ENCODE measurements at places on chromosomes 5 and 9.
A peak's percentile ranks its signal among the peaks of the same experiment; 100 is the strongest.

- no peak for DNase-seq
Observed at GRCh38 chr5:96125231-96125891, 163.7 kb upstream of the ELL2 start.

GRCh38 chr9:23496489-23497136 is 329.4 kb downstream of the ELAVL2 start:
- DNase-seq = no peak

GRCh38 chr9:130120832-130121231 is 51.4 kb upstream of the NCS1 start:
- DNase-seq = no peak

DNA sequence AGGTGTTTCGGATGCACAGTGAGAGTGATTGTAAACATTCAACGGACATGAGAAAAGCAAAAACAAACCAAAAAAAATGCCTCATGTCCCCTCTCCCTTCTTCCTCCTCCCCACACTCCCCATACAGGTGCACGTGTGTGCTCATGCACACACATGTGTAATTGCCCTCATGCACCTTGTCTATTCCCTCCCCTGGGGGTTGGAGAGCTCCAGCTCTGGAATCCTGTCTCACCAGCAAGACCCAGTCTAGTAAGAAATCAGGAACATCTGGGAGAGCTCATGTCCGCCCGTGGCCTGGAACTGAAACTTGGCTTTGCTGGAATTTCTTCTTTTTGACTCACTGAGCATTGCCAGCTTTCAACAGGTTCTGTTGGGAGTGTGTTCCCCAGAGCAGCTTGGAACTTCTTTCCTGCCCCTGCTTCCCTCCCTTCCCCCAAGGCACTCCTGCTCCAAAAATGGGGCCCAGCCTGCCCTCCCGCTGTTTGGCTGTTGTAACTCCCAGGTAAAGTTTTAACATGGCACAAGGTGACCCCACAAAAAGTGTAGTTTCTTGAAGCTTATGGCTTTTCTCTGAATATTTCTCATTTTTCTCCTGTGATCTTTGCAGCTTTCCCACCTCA is 190.1 kb downstream of the NR3C1 start:
- DNase-seq = peak; percentile 76

DNA sequence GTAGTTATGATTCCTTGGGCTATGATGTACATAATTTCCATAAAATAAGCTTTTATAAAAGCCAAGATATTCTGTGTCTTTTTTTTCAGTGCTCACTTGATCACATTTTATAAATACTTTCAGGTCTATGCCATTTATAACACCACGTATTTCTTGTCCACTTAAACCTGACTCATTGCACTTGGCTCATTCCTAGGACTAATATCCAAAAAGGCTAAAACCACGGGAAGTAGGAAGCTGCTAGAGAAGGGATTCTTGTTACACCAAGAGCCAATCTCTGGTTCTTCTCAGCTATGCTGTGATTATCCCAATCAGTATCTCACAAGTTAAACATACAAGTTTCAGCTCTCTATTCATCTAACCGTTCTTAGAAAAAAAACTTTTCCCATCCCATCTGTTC is 80.4 kb upstream of the CDH6 start:
- peak; percentile 90 for DNase-seq

DNA sequence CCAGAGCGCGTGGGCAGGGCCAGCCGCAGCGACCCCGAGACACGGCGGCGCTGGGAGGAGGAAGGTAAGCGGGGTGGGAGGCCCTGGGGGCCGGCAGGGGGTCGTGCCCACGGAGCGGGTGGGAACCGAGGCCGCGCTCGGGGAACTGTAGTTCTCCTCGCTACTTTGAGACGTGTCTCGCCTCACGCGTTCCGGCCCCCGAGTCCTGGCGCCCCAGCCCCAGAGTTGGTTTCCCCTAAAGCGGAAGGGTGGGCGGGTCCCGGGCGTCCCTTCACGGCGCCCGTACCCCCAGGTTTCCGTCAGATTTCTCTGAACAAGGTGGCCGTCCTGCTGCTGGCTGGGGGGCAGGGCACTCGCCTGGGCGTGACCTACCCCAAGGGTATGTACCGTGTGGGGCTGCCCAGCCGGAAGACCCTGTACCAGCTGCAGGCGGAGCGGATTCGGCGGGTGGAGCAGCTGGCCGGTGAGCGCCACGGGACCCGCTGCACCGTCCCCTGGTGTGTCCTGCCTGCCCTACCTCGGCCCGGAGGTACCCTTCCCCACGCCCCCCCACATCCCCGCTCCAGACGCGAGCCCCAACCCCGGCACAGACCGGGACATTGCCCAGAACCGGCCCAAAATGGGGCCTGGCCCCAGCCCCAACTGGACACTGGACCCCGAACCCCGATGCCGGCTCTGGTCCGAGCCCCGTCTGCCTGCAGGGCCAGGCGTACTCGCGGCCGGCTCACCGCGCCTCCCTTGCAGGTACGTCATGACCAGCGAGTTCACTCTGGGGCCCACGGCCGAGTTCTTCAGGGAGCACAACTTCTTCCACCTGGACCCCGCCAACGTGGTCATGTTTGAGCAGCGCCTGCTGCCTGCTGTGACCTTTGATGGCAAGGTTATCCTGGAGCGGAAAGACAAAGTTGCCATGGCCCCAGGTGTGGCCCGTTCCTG is 709 bp downstream of the UAP1L1 start:
- DNase-seq = no peak

DNA sequence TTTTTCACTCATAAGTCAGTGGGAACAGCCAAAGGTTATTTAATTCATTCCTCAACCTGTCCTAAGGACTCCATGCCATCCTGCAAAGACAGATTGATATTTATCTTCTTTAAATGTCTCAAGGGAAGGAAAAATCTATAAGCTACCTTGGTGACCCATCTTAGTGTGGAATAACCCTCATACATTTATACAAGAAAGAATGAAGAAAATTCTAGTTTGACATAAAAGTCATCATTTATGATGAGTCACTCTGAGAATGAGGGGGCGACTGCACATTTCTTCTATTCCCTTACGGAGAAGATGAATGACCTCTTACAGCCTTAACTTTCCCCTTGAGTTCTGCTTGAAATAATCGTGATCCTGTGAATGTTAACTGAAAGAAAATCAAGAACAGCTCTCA is 26.8 kb upstream of the NUDT12 start:
- DNase-seq = peak; percentile 64

DNA sequence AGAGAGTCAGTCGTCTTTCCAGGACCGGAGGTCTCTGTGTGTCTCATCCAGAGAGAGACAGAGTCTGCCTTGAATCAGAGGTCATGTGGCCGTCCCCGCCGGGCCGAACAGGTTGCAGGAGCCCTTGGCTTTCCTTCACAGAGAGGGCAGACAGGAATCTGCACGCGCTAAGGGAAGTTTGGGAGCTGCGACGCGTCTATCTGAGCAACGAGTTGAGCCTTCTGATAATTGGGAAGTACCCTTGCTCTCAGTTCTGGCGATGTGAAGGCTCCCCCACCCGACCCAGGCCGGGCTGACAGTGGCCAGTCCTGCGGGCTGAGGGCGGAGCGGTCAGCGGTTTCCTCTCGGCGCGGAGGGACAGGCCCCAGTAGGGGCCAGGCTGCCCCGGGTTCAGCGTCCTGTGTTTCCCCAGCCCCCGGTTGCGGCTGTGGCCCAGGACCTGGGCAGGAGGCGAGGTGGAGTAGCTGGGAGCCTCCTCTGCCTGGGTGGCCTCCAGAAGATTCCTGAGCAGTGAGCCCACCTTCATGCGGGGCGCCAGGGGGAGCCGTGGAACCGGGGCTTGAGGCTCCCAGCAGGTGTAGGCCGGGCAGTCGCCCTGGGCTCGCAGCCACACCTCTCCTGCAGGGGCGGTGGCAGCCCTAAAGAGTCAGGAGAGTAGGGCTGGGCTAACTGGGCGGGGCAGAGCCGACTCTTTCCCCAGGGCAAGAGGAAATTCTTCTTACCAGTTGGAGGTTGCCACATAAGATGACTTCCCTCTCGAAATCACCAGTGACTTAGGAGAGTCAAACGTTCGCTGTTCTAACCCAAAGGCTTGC is 13.9 kb downstream of the NR2F1 start:
- no peak for DNase-seq

GRCh38 chr5:135916638-135917263 is 21.1 kb upstream of the IL9 start:
- DNase-seq = no peak

DNA sequence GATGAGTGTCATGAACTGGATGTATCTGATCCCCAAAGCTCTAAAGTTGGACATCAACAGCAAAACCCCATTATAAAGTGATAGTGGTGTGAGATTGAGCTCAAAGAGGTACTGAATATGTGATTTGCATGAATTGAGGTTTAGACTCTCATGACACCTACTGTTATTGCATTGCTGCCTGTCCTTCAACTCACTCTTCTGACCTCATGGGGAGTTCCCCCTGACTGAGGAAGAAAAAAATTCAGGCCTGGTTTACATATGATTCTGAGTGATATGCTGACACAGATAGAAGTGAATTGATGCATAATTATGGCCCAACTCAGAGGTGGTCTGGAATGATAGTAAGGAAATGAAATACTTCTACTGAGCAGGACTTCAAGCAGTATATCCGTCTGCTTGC is 76.2 kb upstream of the CHD1 start:
- no peak for DNase-seq

GRCh38 chr5:153157156-153157555 is 333.3 kb upstream of the GRIA1 start:
- DNase-seq = peak; percentile 89

DNA sequence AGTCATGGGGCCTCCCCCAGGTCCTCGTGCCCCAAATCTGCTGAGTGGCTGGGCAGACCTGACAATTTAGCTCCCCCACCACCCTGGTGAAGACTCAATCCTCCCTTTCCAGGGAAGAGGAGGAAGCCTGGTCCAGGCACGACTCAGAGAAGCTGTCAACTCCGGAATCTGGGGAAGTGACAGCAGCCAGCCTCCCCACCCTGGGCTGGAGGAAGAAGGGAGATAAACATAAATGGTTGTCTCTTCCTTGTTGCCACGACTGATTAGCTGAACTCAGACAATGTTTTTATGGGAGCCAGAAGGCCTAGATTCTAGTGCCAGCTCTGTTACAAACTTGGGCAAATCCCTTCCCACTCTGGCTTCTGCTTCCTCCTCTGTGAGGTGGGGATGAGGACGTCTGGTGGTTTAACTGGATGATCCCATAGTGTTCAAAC is 15.4 kb downstream of the CCDC69 start:
- no peak for DNase-seq

- peak; percentile 94 for DNase-seq
Observed at GRCh38 chr9:37963936-37964739, 60.2 kb upstream of the SLC25A51 start.

DNA sequence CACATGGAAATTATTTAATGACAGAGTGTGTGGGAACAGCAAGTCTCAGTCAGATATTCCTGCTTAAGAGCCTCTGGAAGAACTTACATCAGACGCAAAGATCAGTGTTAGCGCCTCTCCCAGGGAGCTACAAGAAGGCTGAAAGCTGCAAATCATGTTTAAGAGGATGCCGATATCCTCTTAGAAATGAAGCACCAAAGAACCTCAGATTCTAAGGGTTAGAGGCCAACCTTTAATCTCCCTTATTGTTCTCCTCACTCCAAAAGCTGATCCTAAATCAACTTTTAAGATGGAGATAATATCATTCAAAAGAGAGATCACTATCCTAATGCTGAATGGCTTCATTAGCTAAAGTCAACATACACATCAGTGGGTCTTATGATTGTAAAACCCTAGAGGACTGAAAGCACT is 160.6 kb downstream of the NFIB start:
- DNase-seq = peak; percentile 49

- DNase-seq = no peak
Observed at GRCh38 chr5:142078221-142078620, 30.4 kb upstream of the NDFIP1 start.

GRCh38 chr5:151556806-151557205 is 34.3 kb downstream of the FAT2 start:
- DNase-seq = no peak

- no peak for DNase-seq
Observed at GRCh38 chr5:1493941-1494340, 29.8 kb downstream of the LPCAT1 start.

DNA sequence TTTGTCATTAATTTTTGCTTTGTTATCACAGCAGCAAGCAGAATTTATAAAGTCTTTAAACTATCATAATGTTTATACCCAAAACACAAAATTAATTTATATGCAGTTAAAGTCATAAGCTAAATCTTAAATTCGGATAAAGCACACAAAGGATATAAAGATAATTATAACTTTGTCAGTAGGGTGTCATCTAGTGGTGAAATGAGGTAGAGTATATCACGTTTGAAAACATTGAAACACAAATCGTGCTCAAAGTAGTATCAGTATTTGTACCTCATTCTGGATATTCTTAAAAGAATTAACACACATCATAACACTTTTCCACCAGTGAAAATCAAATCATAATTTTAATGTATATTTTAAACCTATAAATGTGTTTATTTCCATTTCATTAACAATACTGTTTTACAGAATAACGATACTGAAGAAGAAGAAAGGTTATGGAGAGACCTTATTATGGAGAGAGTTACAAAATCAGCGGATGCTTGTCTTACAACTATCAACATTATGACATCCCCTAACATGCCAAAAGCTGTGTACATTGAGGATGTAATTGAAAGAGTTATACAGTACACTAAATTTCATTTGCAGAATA is 129.5 kb downstream of the NIPBL start:
- DNase-seq = peak; percentile 18

- no peak for DNase-seq
Observed at GRCh38 chr5:171997011-171997410, 9.4 kb downstream of the FBXW11 start.

DNA sequence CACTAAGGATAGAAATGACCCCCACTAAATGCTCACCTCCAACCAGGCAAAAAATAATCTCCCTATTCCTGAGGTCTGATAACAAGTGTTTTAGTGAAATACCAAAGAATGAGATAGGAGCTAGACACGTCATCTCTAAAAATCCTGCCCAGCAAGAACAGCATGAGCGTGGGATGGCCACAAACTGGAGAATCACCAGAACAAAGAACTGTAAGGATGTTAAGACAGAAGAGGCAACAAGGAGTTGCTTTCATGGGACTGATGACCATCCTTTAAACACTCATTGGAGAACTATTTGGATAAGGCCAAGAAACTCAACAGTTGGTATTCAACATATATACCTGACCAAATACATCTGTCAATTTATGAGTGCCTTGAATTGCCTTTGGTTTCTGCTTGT is 113.7 kb downstream of the RASEF start:
- no peak for DNase-seq

GRCh38 chr5:81848362-81848880 is 97.5 kb upstream of the SSBP2 start:
- DNase-seq = peak; percentile 36

- DNase-seq = no peak
Observed at GRCh38 chr9:117268847-117269446, 145.9 kb downstream of the ASTN2 start.

- no peak for DNase-seq
Observed at GRCh38 chr5:179149278-179149677, 89.1 kb downstream of the ZNF354C start.

- DNase-seq = no peak
Observed at GRCh38 chr9:98235126-98235525, 20.3 kb downstream of the TBC1D2 start.

DNA sequence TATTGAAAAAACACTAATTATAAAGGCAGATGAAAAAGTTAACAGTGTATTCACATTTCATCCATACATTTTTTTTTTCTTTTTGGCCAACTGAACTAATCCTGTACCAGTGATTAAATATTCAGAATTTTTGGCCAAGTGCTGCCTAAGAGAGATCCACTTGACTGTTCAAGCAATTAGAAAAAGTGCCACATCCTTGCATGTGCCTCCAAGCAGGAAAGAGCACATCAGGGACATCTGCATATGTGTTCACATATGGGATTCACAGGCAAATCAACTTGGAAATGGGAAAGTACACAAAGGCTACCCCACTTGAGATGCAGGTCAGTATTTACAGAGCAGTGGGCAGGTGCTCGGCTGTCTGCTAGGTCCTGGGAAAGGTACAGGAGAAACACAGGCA is 163.3 kb upstream of the LHFPL2 start:
- no peak for DNase-seq

Data from fibroblast of skin of abdomen (primary cell).